ENCODE measurements at places on chromosomes 5 and 9.

DNA sequence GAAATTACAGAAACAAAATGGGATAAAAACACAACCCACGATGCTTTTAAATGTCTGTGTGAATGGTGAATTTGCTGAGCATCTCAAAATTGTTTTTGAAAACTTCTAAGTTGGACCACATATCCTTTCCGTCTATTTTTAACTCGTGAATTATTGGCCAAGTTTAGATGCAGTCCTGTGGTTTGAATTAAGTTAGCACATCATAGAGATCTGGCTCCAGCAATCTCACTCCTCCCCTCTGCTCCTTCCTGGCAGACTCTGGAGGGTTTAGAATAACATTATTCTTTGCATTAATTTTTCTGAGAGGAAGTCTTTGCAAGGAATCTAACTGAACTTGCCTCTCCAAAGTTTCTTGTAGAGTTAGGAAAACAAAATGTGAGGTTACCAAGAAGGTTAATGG, 14.5 kb upstream of the ANKRD55 start:
- DNase-seq: no peak

GRCh38 chr5:159393854-159394274, 63.6 kb upstream of the IL12B start:
- no peak for DNase-seq

- no peak for DNase-seq
Observed at GRCh38 chr5:181036816-181037364, 3.2 kb upstream of the BTNL9 start.

GRCh38 chr9:126860077-126860756, at the start of gene ZBTB34:
ZBTB34 (plus strand) TSS chr9:126860639; CDS start chr9:126879400, 18,761 bp downstream.
- DNase-seq: peak; percentile 59

GRCh38 chr9:106019039-106019680, 324.8 kb downstream of the TMEM38B start:
- DNase-seq: no peak
